CMK (cell line): ENCODE measurements at places on chromosomes 12 and 14.

DNA sequence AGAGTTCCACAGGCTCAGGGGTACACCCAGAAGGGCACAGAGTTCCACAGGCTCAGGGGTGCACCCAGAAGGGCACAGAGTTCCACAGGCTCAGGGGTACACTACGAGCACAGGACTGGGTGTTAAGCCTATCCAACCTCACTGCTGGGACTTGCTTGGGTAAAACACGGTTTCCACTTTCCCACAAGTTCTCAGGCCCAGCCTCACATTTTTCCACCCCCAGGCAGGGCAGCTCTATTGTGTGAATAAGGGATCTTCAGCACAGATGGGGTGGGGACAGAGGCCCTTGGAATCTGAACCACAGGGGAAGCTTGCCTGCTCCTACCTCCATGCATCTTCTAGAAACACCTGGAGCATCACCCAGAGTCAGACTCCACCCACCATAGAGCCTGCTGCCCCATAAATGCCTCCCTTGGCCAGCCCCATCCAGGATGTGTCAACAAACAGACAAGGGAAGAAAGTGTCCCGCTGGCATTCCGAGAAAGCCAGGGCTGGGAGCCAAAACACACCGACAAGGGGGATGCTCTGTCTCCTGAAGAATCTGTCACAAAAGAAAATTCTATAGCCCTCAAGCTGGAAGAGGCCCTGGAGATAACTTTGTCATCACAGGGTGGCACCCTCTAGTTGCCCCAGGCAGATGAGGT lies 4.8 kb downstream of the CRACR2A start:
- DNase-seq: no peak

DNA sequence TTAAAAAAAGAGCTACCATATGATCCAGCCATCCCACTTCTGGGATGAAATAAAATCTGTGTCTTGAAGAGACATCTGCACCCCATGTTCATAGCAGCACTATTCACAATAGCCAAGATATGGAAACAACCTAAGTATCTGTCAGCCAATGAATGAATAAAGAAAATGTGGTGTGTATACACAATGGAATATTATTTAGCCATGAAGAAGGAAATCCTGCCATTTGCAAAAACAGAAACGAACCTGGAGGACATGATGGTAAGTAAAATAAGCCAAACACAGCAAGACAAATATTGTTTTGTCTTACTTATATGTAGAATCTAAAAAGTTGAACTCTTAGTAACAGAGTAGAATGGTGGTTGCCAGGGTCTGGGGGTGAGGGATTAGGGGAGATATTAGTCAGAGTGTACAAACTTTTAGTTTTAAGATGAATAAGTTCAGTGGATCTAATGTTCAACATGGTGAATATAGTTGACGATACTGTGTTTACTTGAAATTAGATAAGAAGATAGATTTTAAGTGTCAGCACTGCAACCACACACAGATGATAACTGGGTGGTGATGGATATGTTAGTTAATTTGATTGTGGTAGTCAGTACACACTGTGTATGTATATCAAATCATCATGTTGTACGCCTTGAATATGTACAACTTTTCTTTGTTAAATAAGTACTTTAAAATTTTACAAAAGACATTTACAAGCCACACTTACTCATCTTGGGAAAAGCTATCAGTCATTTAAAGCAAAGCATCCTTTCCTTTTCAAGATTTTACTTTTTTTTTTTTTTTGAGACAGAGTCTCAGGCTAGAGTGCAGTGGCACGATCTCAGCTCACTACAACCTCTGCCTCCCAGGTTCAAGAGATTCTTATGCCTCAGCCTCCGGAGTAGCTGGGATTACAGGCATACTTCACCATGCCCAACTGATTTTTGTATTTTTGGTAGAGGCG lies 89.9 kb downstream of the BICD1 start:
- no peak for DNase-seq

DNA sequence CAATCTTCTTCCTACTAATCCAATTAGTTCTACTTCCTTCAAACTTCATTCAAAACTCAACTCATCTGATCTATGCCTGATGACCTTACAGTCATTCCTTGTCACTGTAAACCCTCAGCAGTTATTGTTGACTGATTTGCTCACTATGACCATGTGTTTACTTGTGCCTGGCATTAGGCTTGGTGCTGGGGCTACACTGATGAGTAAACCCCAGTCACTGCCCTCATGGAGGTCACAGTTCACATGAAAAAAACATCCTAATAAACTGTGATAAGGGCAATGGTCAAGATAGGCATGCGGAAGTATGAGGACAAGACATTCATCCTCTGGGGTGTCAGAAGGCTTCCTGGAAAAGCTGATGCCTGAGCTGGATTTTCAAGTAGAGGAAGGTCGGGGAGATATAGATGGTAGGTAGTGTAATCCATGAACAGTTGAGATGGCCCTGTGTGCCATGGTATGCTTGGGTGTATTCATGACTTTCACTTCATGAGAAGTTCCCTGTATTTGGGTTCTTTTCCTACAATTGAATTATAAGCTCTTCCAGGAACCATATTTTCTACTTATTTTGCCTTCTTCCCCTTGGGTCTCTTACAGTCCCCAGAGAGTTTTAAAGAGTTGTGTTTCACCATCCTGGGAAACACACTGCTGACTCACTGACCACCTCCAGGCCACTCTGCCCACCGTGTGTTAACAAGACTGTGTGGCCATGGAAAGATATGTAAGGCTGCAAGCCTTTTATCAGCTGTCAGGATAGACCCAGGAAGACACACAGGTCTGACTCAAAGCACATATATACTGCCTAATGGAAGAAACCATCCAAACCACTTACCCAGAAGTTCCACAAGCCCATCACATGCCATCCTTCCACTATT lies 38.7 kb upstream of the DUSP6 start:
- no peak for DNase-seq

DNA sequence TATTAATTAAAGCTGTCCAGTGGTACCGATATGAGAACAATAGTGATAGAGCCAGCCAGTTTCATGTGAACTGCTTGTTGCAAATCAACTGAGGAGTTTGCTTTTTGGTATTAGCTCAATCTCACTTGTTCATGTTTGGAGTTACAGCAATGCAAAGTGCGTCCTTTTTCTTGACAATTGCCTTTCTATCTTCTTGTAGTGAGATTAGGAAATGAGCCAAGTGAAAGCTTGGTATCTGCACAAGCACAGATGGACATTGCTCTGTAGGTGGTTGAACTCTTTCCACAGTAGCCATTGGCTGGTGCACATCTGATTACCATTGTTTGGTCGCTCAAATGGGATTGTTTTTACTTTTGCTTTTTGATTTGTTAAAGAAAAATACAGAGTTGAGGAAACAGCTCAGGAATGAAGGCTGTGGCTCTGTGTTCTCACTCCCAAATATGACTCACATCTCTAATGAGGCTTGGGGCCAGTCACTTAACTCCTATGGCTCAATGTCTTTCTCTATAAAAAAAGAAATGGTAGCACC lies 241.4 kb downstream of the BMP4 start:
- no peak for DNase-seq

- DNase-seq: no peak
Observed at GRCh38 chr14:79658769-79659168, 552.5 kb downstream of the DIO2 start.

GRCh38 chr14:69101331-69101826 lies 51.5 kb downstream of the DCAF5 start:
- DNase-seq: peak; percentile 17

- DNase-seq: no peak
Observed at GRCh38 chr12:615620-616019, 47.6 kb downstream of the NINJ2 start.
